ENCODE measurements at places on chromosomes 13 and 19.
A peak's percentile ranks its signal among the peaks of the same experiment; 100 is the strongest.

GRCh38 chr19:52139252-52140031 lies at the start of gene ZNF616:
ZNF616 (minus strand) TSS chr19:52139938; CDS start chr19:52130512, 9,426 bp downstream.
- DNase-seq: peak; percentile 98

DNA sequence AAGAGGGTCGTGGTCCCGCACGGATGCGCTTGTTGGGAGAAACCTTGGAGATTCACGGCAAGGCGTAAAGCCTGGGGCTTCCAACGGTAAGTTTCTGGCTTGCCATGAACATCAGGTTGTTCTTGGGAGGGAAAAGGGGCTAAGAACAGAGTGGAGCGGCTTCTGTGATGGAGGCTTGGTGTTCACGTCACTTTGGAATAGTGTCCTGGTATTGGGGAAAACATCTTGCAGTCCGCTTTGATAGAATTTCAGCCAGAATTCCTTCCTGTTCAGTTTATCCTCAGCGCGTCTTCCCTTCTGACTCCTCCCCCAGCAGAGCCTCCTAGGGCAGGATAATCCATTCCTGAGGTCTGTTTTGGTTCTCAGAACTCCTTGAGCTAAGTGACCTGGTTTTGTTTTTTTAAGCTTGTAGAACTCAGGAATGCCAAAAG lies 2.0 kb downstream of the KCTD15 start:
- no peak for DNase-seq

GRCh38 chr13:29654384-29654783 lies 58.9 kb upstream of the SLC7A1 start:
- no peak for DNase-seq

DNA sequence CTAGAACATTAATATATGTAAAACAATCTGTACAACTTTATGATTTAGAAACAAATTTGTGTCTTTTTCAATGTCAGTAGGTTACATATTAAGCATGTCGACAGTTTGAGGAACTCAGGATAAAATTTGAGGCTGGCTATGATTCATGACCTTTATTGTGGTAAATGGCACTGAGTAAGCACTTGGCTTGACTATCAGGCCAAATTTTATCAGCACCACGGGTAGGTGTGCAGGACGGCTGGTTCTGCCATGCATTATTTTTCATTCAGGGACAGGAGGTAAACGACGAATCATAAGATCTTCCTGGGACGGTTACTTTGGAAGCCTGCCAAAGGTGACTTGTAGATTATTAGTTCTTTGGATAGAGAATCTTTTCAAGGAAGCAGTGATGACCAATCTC lies 19.9 kb upstream of the CYP4F8 start:
- no peak for DNase-seq

GRCh38 chr13:34462843-34463242 lies 479.2 kb upstream of the NBEA start:
- no peak for DNase-seq

- no peak for DNase-seq
These were observed 23.1 kb upstream of the CXCL17 start for GRCh38 chr19:42465827-42466280.

DNA sequence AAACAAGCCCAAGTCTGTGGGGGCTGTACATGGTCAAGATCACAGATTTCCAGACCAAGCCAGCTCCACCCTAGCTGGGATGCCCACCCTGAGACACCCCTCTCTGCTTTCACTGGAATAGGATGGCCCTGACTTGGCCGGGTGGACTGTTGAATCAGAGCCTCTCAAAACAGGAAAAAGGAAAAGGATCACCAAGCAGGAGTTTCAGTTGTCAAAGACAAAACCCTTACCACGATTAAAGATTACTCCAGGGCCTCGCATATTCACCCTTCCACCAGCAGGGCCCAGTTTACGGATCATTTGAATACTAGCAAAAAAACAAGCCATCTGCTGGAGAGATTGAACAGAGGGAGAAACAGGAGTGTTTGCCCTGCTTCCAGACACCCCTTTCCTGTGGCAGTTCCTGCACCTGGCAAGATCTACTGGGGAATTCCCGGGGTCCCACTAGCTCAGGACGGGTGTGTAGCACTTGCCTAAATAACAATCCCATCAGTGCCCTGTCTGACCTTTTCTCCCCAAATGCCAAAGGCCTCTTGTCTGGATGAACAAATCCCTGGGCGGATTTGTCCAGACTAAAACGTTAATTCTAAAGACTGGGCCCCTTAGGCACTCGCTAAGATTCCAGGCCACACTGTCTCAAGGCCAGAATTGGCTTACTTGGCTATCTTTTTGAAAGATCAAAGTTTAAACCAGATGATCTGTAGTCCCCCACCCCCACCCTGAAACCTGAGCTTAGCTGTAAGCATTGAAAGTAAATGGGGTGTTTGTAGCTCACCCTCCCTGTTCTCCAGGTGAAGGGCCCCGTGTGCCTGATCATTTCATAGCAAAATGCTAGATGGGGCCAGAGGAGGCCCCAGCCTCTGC lies 38.4 kb downstream of the ACTN4 start:
- no peak for DNase-seq

DNA sequence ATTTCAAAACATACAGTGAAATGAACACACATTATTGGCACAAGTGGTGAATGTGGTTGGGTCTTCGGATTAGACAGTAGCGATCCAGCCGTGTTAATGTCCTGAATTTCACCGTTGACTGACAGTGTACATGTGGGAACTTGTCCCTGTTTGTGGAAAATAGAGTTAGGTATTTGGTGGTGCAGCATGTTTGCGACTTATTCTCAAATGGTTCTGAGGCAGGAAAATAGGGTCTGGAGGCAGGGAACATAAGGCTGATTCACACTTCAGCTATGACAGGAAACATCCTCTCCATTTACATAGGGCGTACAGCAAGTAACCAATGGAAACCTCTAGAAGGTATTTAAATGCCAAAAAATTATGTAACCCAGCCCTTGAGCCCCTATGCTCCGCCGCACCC lies 4.2 kb downstream of the LGALS7B start:
- DNase-seq: no peak

GRCh38 chr13:30943881-30944280 lies 11.4 kb downstream of the TEX26 start:
- DNase-seq: no peak

GRCh38 chr13:80921971-80922370 lies 581.0 kb upstream of the SPRY2 start:
- DNase-seq: no peak

DNA sequence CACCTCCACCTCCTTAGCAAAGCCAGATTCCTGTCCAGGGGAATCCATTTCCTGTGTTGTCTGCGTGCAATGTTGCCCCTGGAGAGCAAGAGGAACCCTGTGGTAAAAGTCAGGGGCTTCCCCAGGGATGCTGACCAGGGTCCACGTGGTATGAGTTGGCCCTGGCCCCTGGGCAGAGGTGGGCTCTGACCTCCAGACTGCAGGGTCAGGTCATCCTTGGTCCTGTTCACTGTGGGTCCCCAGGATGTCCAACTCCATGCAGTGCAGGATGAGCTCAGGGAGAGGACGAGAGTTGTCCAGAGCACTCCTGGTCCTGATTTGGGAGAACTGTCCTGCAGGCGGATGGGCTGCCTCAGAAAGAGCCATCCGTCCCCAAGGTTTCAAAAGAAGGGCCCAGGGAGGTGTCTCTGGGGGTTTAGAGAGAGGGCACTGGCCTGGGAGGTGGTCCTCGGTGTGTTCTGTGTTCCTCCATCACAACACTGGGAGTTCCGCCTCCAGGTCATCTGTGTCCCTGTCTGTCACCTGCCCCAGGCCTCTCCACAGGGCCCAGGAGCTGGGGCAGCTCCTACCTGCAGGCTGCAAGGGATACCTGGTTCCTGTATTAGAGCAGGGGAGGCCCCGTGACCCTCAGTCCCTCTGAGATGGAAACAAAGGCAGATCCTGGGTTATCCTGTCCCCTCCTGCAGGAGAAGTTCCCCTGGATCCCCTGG lies 1.2 kb upstream of the CEACAM4 start:
- DNase-seq: no peak

GRCh38 chr19:45887200-45887710 lies 1.3 kb upstream of the IRF2BP1 start:
- DNase-seq: no peak

GRCh38 chr19:17869114-17869608 lies 2.6 kb upstream of the SLC5A5 start:
- DNase-seq: no peak

- DNase-seq: no peak
These were observed 294.6 kb downstream of the ITGBL1 start for GRCh38 chr13:101747039-101747438.

- no peak for DNase-seq
These were observed 329.6 kb downstream of the PCDH20 start for GRCh38 chr13:61086087-61086486.

DNA sequence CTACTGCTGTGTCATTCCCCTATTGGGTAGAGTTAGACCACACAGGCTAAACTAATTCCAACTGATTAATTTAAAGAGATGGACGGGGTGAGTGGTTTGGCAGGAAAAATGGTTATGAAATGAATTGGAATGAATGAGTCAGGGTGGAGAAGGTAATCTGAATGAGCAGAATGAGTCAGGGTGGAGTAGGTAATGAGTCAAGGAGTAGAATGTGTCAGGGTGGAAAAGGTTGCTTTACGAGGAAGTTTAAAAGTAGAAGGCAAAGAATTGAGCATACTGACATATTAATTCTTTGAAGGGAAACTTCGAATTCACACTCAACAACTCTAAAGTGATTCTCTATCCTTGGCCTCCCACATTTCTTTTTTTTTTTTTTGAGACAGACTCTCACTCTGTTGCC lies 12.7 kb upstream of the ZNF121 start:
- DNase-seq: no peak

GRCh38 chr19:11252665-11253355 lies 9.5 kb downstream of the DOCK6 start:
- no peak for DNase-seq

DNA sequence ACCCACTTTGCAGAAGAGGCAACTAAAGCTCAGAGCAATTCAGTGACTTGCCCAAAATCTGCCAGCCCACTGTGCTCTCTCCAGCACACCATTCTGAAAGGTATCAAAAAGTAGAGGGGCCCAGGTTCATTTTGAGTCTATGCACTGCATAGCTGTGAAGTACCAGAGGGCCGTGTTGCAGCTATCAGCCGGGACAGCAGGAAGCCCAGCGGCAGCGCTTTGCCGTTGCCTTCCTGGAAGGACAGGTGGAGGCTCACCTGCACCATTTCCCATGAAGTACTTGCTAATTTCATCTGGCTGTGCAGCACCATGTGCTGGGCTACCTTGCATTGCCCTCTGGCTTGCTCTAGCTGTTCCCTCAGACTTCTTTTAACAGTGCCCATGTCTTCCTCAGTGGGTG lies 2.7 kb upstream of the SERPINE3 start:
- DNase-seq: no peak

DNA sequence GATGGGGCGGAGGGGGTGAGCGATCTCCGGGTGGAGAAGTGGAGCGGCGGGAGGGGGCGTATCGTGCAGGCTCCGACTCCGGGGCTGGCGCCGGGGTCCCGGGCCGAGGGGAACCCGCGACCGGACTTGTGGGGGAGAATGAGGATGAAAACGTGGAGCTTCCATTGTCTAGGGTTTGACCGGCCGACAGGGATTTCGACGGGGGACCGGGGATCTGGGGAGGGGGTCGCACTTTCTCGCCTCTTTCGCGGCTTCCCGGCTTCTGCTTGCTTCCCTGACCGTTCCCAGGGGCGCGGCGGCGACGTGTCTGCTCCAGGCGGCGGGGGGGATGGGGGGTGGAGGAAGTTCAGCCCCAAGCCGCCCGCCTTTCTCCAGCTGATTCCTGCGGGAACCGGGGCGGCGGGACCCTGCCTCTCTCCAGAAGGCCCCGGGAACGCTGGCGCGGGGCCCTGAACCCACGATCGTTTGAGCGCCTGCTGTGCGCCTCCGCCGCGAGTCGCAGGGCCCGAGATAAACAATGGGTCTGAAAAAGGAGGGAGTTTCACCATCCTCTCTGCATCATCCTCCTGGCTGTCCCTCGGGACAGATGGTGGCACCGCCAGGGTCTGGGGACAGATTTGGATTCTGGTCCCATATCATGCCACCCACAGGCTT lies 790 bp downstream of the TPM4 start:
- peak; percentile 18 for DNase-seq

DNA sequence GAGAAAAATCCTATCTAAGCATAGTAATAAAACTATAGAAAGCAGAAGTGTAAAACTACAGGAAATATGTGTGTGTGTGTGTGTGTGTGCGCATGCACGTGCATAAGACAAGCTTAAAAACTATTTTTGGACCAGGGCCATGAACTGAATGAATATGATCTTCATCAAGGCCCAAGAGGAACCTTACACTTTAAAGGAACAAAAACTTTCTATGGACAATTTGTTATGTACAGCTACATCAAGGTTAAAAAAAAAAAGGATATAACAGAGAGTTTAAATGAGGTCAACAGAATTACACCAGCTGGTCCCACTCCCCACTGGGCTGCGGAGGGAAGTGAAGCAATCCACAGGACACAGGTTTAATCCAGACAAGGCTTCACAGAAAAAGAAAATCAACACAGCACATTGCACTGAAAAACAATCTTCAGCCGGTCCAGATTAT lies 151.1 kb downstream of the LHFPL6 start:
- no peak for DNase-seq
